ENCODE measurements at places on chromosomes 1 and 21.

DNA sequence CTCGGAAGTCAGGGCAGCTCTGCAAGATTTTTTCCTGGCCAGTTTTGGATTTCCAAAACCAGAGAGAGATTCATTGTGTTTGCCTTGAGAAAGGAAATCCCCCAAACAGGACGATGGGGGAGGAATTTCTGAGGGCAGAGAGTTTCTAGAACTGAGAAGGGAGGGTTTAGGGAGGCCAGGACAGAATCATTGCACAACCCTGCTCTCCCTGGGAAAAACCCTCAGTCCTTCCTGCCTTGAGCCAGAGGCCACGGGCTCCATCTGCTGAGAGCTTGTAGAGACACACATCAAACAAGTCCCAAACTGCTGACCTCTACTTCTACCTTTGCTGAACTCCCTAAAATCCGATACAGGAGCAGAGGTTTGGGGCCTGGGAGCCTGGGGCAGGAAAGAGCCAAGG lies 99.7 kb downstream of the NMNAT2 start:
- peak; percentile 54 for DNase-seq

DNA sequence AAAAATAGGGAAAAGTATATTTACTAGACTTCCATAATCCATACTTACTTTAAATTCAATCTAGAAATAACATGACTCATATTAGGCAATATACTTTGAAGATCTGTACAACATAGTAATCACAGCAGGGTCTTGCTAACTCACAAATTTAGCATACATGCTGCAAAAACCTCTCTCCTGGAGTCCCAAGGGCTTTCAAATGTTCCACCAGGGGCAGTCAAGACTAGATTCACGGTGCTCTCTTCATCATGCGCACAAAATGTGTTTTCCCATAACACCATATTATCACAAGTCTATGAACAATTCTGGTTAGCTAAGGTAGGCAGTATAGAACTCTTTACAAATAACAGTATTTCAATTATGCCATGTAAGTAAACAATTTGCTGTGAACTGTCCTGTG lies 45.8 kb downstream of the SSX2IP start:
- no peak for DNase-seq

- DNase-seq = peak; percentile 70
Observed at GRCh38 chr1:205528887-205529825, 24.7 kb downstream of the CDK18 start.

DNA sequence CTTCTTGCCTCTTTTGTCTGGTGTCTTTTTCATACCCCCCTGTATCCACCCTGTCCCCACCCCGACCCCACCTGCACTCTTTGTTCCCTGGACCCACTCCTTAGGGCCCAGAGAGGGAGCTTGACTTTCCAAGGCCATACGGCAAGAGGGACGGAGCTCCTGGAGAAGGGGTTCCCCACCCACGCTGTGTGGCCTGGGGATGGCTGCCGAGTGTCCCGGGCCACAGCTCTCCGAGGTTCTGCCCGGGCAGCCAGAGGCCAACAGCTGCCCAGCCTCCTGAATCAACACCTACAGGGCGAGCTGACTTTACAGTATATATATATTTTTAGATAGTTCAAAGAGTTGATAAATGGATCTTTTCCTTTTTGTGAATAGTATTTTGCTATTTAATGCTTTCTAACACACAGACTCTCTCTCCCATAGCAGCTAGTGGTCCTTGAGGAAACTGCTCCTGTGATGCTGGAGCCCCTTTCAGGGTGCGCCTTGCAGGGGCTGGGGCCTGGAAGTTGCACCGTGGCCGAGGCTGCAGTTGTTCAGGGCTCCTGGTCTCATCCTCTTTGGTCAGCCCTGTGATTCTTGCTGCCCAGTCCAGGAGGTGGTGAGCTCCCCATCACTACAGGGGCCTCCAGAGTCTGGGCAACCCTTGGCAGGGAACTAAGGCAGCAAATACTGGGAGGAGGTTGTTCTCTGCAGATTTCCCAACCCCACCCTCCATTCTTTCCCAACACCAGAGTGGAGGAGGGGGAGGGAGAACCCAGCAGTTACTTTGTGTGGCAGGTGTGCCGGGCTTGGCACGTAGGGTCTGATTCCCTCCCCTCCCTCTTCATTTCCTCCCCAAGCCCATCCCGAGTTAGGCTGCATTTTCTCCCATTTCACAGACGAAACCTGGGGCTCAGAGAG lies 321.6 kb downstream of the PTPRU start:
- DNase-seq = no peak

- DNase-seq = no peak
Observed at GRCh38 chr1:61261595-61261994, 179.2 kb downstream of the NFIA start.

Measured in ACHN (cell line).